CD4-positive, alpha-beta T cell treated with Interleukin-15 for 4 hours (primary cell): ENCODE measurements at places on chromosomes 4 and X.

GRCh38 chr4:155582971-155583437 lies 83.6 kb upstream of the GUCY1A1 start:
- DNase-seq, result peak; percentile 2

- DNase-seq, result no peak
Observed at GRCh38 chr4:128775477-128775876, 34.0 kb upstream of the JADE1 start.

DNA sequence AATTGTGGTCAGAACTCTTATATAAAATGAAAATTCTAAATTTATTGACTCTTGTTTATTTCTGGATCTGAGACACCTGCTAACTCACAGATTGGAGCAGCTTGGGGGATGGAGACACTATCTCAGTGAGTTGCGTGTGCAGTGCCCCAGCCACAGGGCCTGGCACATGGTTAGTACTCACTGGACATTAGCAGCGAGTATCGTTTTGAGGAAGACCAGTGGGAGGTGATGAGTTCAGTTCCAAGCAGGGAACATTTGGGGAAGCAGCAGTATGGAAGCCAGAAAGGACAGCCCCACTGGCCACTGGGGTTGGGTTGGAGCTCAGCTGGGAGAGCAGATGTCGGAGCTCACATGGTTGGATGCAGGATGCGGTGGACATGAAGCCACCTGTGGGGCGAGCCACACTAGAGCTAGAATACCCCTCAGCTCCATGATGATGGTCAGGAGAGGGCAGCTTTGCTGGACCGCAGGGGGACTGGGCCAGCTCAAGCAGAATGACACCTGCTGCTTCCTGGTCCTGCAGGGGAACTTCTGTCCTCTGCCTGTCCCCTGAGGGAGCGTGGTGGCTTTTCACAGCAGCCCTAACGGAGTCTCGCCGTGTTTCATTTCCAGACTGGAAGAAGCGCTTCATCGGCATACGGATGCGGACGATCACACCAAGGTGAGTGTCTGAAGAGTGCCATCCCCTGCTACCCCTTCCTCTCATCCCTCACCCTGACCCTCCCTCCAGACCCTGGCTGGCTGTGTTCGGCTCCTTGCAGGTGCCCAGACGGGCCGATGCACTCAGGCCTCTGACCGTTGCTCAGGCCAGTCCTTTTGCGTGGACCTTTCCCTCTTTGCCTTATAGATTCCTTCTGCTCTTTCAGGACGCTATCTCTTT lies 32.5 kb downstream of the HTRA3 start:
- no peak for DNase-seq

DNA sequence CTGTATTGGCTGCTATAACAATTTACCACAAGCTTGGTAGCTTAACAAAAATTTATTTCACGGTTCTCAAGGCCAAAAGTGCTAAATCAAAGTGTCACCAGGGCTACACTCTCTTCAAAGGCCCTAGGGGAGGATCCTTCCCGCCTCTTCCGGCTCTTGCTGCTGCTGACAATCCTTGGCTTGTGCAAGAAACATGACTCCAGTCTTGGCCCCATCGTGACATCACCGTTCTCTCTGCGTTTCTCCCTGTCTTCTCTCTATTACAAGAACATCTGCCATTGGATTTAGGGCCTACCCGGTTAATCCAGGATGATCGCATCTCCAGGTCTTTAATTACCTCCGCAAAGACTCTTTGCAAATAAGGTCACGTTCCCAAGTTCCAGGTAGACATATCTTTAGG lies 10.4 kb upstream of the CLCN4 start:
- no peak for DNase-seq

DNA sequence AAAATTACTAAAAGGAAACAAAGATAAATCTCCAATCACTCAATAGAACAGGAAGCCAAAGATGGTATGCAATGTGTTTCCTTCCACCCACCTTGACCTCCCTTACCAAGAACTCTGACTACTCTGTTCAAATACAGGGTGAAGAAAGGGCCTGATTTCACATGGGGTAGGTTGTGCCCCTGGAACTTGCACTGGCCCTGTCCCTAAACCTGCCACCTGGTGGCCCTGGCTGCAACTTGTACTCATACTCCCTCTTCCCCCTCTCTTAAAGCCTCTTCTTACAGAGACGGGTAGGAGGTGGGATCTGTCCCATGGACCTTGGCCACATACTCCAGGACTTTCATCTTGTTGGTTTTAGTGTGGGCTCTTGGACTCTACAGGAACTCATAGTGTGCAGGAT lies 17.3 kb upstream of the TMEM185A start:
- no peak for DNase-seq

DNA sequence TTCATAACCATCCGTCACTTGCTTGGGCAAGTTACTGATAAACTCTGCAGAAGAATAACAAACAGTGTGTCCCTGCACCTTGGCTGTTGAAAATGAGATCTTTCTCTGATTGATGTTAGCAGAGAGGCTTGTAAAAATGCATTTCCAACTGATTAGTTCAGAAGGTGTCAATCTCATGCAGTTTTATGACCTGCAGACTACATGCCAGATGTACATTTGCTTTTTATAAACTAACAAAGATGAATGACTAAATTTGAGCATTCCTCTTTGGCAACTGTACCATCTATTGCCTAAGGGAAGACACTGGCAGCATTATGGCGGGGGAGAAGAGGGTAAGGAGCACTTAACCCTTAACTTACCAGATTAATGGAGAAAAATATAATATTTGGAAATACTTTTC lies 192.8 kb downstream of the DCTD start:
- DNase-seq, result no peak

- no peak for DNase-seq
Observed at GRCh38 chr4:27016551-27016950, 155.9 kb downstream of the STIM2 start.

DNA sequence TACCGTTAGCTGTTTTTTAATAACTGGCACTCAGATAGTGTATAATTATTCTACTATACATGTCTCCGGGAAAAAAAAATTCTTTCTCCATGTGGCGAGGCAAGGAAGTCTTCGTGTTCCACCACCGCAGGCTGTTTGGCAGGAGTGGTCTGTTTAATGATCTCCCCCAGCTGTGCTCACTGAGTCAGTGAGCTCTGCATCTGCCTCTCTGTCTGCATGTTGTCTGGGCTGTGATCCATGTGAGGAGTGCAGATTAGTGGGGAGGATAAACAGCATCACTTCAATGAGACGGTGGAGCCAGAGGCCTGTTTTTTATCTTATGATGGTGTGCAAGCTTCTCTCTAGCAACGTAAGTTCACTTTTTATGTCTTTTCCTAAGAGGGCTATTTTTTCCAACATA lies 69.8 kb downstream of the RPS3A start:
- DNase-seq, result no peak

GRCh38 chr4:115711575-115711974 lies 598.2 kb upstream of the NDST4 start:
- no peak for DNase-seq
